Kidney (tissue), 22 donors: ENCODE measurements at places on chromosomes 4 and X. TPM values are rescaled to one million over a fixed set of nuclear protein-coding genes. Genes with fewer than 3 reads are reported as not detected.

DNA sequence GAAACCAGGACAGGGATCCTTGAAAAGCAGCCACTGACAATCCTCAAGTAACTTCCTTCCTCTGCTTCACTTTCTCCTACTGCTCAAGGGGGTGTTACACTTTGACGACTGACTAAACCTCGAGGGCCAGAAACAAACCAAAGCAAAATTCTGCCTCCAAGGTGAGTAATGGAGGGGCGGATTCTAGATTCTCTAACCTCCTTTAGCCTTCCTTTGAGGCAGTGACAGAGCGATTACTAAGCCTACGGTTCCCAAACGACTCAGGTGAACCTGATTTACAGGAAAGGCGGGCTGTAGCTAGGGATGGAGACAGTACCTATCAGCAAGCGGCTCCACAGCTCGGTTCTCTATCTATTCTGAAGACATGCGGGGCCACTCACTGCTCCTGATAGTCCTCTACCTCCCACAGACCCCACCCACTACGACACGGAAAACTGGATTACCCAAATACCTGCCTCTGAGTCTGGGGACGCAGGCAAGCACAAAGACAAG is 487 bp downstream of the TBCK start:
- H3K36me3 ChIP-seq = no peaks in the 10 kb centered on the region
- no peak for DNase-seq
- peak overlapping the region; percentile 99 for H3K4me3 ChIP-seq
- peak overlapping the region; percentile 97 for H3K27ac ChIP-seq
- no peaks in the 10 kb centered on the region for H3K4me1 ChIP-seq

- DNase-seq = peak; percentile 3
- H3K27ac ChIP-seq = no peak overlapping the region
- H3K27me3 ChIP-seq = no peaks in the 10 kb centered on the region
- H3K4me1 ChIP-seq = no peaks in the 10 kb centered on the region
- no peak overlapping the region for H3K4me3 ChIP-seq
Observed at GRCh38 chr4:158578476-158578875, 56.8 kb downstream of the RXFP1 start.

GRCh38 chr4:24704149-24704548 is 91.2 kb upstream of the SOD3 start:
- no peaks in the 10 kb centered on the region for H3K36me3 ChIP-seq
- H3K4me3 ChIP-seq = no peak overlapping the region
- no peak for DNase-seq
- no peaks in the 10 kb centered on the region for H3K4me1 ChIP-seq
- H3K27ac ChIP-seq = no peak overlapping the region

DNA sequence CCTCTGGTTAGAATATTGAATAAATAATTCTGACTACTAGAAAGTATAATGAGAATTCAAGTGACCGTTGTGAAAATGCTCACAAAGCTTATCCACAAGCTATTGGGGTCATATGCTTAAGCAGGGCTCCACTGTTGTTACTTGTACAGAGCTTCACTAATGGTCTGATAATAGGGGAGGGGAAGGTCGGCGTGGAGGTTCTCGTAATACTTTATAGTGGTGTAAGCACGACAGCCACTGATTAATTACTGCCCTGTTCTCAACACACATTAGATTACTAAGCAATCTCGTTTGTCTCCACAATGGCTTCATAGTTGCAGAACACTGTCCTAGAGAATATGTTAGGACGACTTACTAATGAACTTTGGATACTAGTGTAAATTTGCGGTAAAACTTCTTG is 11.6 kb downstream of the UNC5C start:
- H3K4me1 ChIP-seq = no peaks in the 10 kb centered on the region
- H3K36me3 ChIP-seq = no peaks in the 10 kb centered on the region
- H3K4me3 ChIP-seq = peak overlapping the region; percentile 6
- H3K27ac ChIP-seq = no peak overlapping the region

GRCh38 chr4:183846951-183847350 is 58.2 kb upstream of the STOX2 start:
- H3K27ac ChIP-seq = no peak overlapping the region
- no peak for DNase-seq
- no peak overlapping the region for H3K4me3 ChIP-seq

PPEF1 gene
- 0.63 TPM for total RNA-seq
